ENCODE measurements at places on chromosomes 12 and 14.

- DNase-seq = no peak
Observed at GRCh38 chr14:60563113-60563512, 54.2 kb downstream of the SIX6 start.

DNA sequence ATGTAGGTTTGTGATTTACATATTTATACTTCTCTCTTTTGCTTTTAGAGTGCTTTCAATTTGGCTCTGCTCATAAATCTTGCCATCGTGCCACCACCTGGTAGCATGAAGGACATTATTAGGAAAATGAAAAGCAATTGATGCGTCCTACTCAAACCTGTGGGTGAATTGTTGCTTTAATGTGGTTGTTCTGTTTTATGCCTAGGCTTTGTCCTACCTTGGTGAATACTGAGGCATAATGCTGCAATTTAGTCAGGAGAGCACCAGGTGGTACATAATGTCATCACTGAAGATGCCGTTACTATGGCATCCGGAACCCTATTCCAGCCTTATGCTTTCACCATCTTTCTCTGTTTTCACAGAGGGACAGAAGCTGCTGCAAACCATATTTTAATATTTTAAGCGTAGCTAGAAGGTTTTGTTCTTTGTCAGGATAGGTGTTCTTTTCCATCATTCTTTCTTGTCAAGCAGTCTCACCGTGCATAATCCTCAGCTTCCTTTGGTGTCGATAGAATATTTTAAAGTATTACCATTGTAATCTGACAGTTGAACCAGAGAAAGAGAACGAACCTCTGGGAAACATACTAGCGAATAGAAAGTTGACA, 68.5 kb upstream of the PKP2 start:
- no peak for DNase-seq

GRCh38 chr14:90986510-90986909, 73.9 kb downstream of the RPS6KA5 start:
- DNase-seq = no peak

- no peak for DNase-seq
Observed at GRCh38 chr12:25859976-25860375, 98.5 kb upstream of the RASSF8 start.

- DNase-seq = no peak
Observed at GRCh38 chr12:14514154-14514842, 53.4 kb downstream of the PLBD1 start.

- no peak for DNase-seq
Observed at GRCh38 chr14:96285667-96286066, 29.7 kb downstream of the BDKRB1 start.

DNA sequence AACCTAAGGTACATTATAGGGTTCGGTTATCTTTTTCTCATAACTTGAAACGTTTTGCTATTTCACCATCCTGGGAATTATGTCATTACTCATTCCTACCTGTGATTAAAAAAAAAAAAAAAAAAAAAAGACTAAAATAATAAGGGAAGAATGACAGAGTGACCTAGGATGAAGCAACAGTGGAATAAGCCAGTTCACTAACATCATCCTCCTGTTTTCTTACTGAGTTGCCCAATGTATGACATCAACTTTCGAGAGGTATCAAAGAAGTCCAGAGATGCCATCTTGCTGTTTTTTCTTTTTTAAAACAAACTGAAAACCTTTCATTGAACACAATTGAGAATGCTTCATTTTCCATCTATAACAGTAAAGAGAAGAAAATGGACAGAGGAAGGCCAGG, 42.8 kb downstream of the AMN start:
- DNase-seq = no peak

Measured in Panc1 (cell line).